ENCODE measurements at places on chromosomes 3 and 15.

DNA sequence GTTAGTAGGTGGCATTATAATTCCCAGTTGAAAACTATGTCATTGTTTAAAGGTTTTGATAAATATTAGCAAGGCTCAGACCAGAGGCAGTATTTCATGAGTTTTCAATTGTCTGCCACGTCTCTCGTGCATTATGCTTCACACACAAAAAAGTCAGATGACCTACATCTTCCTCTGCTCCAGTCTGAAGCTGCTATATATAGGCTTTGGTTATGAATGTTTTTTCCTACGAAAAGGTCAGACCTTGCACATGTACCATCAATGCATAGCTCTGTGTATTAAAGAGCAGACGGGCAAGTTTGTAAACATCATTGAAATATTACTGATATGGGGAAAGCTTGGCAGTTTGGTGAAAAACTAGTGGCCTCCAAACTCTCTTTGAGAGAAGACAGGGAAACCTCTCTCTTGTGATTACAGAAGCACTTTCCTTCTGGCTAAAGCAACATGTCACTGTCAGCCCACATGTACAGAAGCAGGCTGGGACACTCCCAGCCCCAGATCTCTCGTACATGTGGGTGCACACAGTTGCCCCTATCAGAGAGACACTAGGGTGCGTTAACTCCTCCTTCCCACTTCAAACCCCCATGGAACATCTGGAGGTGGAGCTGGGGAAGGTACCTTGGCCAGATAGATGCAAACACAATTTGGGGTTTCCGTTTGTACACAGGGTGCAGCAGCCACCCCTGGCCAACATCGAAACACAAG, 184.0 kb upstream of the BCL6 start:
- no peak for DNase-seq

GRCh38 chr3:29279806-29280205, 1.1 kb upstream of the RBMS3 start:
- DNase-seq = peak; percentile 71

DNA sequence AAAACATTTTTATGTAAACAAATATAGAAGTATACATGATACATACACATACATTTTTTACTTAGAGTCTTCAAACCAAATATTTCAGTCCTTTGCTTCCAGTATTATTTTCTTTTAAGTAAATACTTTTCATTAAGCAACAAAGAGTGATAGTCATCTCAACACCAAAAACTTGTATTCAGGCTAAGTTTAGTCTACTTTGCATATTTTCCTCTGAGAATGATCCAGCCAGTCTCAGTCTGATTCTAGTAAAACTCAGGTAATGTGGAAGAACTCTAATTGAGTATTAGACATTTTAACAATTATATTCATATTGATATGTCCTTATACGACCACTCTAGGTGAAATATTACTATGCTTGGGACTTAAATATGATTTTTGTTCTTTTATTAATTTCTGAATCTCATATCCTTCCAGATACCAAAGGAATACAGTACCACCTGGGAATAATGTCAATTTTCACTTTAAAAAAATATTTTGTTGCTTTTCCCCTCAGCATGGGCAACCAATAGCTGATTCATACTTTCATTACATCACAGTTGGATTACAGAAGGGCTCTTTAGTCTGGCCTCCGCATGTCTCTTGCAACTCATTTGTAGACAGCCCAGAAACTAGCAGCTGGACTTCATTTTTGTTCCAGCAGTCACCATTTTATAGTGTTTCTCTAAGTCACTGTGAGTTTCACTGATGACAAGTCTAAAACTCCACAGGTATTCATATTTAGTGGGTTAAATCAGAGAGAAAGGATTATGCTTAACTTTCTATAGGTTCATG, 390.4 kb downstream of the ZBTB20 start:
- DNase-seq = no peak

- DNase-seq = no peak
These were observed 151.1 kb downstream of the ADAMTS17 start for GRCh38 chr15:100190675-100191074.

GRCh38 chr15:94596707-94597106, 365.3 kb downstream of the MCTP2 start:
- no peak for DNase-seq

DNA sequence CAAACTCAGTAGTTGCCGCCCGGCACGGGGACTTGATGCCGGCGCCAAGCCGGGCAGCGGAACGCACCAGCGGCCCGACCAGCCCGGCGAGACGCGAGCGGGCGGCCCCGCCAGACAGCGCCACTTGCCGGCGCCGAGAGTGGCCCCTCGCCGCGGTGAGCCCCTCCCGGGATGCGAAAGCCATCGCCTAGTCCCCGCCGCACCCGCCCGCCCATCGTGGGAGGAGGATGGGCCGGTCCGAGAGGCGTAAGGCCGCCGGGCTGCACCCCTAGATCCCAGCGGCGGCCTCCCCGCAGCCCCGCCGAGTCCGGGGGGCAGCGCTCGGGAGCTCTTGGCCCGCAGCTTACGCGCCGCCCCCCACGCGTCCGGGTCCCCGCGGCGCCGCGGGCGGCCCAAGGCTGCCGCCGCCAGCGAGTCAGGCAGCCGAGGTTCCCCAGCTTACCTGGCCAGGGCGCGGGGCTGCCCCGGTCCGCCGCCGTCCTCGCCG, 609 bp downstream of the GOLGA8A start:
- no peak for DNase-seq

GRCh38 chr15:49242820-49243219, 72.8 kb downstream of the GALK2 start:
- no peak for DNase-seq

DNA sequence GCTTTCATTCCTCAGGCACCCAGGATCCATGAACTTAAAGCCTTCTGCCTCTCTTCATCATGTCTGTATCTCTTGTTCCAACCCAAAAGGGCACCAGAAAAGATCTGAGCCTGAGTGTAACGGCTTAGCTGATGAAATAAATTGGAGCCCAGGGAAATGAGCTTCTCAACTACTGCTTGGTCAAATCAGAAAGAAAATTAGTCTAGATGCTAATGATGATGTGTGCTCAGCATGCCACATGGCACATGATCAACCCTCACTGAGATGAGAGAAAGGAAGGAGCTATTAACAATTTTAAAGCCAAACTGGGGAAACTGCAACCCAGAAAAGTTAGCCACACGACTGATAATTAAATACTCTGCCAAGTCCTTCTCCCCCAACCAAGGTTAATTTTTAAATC, 325.7 kb downstream of the CNTN3 start:
- no peak for DNase-seq

DNA sequence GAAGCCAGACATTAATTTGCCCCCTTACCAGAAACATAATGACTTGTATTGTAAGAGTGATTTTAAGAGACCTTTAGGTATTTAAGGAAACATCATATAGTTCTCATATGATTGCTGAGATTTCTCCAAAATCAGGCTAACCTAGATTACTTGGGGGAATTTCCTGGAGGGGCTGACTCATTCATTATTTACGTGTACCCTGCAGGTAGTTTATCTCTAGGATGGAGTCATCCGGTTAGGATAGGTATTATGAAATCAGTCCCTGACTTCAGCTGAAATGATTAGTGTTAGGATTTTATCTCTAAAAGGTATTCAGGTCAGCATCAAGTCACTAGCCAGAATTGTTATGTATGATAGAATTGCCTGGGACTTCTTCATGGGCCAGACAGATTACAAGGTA, 97.5 kb downstream of the TCF12 start:
- DNase-seq = no peak

DNA sequence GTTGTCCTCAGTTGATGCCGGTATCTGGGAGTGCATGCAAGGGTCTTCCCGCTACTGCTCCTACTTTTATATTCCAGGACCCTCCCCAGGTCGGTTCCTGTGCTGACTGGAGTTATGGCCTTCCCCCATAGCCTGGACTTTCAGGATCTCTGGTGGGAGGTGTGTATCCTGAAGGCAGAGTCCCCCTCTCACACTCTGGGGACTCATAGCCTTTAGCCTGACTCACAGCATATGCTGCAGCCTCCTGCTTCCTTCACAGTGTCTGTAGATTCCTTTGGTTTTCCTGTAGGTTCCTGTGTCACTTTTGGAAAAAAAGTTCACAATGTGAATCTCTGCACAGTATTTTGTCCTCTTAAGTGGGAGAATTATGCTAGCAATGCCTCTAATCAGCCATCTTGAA, 180.6 kb upstream of the RBMS3 start:
- DNase-seq = no peak

DNA sequence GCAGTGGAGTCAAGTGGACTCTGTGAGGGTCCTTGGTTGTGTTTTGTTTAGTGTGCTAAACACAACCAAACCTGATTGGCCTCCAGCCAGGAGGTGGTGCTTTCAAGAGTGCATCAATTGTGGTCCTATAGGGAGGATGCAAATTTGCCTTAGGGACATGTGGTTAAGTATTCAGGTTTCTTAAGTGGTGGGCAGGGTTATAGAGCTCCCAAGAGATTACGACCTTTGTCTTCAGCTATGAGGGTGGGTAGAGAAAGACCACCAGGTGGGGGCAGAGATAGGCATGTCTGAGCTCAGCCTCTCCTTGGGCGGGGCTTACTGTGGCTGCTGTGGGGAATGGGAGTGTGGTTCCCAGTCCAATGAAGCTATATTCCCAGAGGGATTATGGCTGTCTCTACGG, 186.6 kb downstream of the SQOR start:
- no peak for DNase-seq

- no peak for DNase-seq
These were observed 36.0 kb upstream of the PPARG start for GRCh38 chr3:12252889-12253288.

All from tibial artery (tissue), 4 donors.